Stimulated activated CD8-positive, alpha-beta memory T cell treated with anti-CD3 and anti-CD28 coated beads, Interleukin-7, amount 100 ng/mL, for 1 hour (primary cell): ENCODE measurements at places on chromosomes 3 and 15.
A peak's percentile ranks its signal among the peaks of the same experiment; 100 is the strongest.

DNA sequence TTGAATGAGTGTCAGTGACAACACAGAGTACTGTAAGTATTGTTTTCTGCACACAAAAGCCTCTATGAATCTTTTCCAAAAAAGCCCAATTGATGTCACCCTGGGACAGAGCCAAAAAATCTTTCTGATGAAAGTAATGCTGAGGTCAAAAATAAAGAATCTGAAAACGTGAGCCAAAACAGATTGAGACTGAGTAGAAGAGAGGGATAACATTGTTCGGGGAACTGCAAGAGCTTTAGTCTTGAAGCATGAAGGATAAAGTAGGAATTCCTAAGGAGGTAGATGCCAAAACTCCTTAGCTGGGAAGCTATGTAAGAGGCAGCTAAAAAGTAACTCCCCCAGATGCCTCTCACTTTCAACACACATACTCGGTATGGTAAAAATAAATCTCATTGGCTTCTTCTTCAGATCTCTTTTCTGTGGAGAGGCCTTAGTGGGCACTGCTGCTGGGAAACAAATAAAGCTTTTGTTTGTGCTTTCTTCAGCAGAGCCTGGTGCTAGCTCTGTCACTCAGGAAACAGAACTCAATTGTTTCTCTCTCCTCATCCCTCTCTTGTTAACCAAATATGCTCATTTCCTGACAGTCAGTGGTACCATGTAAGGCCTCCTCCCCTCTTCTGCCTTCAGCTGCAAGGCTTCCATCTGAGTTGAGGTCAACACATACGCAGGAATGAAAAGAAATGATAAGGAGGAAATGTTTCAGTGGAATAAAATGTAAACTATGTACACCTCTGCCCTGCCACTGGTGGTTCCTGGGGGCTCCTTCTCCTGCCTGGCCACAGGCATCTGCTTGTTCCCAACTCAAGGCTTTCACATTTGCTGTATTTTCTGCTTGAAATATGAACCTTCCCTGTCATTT is 58.1 kb downstream of the CD200 start:
- no peak for DNase-seq

DNA sequence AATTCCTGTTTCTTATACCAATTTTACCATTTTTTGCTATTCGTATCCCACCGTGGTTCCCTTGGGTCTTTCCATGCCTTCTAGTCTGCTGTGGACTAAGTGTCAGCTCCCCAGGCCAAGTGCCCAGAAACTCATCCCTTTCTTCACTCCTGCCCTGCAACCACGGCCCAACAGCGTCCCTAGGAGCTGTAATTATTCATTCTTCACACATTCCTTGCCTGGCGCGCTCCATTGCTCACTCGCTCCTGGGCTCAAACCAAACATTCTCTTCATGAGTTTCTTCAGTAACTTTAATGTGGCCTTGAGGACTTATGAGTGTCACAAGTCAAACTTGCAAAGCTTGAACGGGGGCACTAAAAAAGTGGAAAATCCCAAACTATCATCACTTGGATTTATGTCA is 15.7 kb downstream of the GABRB3 start:
- DNase-seq, result no peak

DNA sequence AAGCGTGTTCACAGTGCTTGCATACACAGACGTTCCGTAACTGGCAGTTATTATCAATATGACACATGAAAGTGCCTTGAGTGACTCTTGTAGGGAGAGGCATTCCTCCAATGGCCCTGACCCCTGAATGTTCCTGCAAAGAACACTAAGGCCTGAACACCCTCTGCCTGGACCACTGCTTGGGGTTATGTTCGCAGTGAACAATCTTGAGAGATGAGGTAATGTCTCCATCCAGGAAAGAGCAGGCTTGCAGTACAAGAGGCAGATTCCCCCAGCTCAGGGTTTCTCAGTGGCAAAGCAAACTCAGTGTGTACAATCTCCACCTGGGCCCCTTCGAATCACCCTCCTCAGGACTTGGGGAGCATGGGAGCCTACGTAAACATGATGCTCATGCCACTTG is 324.6 kb downstream of the MAGI1 start:
- DNase-seq, result no peak

DNA sequence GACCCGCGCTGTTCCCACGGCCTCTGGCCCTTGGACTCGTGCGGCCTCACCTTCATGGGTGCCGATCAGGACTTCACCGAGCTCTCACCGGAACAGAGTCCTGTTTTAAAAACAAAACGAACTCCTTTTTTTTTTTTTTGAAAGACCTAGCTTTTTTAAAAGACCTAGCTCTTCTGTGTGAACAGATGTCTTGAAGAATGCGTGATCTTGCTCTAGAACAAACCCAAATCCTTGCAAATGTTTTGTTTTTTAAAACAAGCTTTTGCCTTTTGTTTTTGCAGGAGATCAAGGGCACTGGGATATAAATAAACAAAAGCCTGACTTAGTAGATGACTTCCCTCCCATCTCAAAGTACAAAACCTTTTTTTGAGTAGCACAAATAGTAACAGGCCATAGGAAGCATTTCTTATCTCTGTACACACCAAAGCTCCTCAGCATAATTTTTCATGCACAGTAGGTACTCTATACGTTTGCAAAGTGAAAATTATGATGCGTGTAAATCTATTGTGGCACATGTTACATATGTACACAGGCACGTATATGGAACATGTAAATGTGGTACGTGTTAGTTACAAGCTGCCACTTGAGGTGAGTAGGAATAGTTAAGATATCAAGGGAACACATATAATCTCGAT is 1.1 kb upstream of the MSL2 start:
- no peak for DNase-seq

- no peak for DNase-seq
These were observed 37.4 kb downstream of the WWTR1 start for GRCh38 chr3:149620291-149621020.

GRCh38 chr3:25849091-25849490 is 59.2 kb downstream of the OXSM start:
- DNase-seq, result no peak

- DNase-seq, result no peak
These were observed 49.9 kb upstream of the BLM start for GRCh38 chr15:90667073-90667754.

DNA sequence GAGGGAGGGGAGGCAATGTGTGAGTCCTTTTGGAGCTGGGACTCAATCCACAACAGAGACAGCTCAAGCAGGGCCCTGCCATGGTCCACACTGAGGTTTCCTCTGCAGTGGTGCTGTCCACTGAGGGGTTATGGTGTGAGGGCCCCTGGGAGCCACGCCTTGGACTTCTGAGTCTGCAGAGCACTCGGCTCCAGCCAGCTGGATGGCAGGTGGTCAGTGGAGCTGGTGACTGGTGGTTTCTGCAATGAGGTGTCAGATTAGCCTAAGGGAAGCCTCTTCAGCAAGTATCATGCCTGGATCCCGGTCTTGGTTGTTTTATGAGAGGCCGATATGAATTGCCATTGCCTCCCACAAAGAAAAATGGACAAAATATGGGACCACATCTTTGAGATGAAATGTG is 21.7 kb downstream of the LSM3 start:
- DNase-seq, result no peak

DNA sequence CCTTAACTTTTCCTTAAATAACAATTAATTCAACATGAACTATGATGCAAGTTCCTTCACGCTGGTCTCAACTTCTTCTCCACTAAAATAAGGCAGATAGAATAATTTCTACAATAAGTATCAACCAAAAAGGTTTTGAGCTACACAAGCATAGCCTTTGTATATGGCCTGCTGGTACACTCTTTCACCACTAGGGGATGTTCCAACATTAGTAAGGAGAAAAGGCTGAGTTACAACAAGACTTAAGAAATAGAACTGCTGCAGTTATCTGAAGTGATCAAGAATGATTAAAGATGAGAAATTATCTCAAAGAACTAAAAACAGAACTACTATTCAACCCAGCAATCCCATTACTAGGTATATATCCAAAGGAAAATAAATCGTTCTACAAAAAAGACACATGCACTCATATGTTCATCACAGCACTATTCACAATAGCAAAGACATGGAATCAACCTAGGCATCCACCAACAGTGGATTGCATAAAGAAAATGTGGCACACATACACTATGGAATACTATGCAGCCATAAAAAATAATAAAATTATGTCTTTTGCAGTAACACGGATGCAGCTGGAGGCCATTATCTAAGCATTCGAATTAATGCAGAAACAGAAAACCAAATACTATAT is 14.4 kb downstream of the ATP13A3 start:
- no peak for DNase-seq

GRCh38 chr3:143810166-143810952 is 37.9 kb downstream of the SLC9A9 start:
- no peak for DNase-seq

GRCh38 chr15:85276921-85277320 is 103.5 kb upstream of the AKAP13 start:
- DNase-seq, result no peak

- peak; percentile 26 for DNase-seq
These were observed 40.1 kb downstream of the CDCP1 start for GRCh38 chr3:45105855-45106671.

DNA sequence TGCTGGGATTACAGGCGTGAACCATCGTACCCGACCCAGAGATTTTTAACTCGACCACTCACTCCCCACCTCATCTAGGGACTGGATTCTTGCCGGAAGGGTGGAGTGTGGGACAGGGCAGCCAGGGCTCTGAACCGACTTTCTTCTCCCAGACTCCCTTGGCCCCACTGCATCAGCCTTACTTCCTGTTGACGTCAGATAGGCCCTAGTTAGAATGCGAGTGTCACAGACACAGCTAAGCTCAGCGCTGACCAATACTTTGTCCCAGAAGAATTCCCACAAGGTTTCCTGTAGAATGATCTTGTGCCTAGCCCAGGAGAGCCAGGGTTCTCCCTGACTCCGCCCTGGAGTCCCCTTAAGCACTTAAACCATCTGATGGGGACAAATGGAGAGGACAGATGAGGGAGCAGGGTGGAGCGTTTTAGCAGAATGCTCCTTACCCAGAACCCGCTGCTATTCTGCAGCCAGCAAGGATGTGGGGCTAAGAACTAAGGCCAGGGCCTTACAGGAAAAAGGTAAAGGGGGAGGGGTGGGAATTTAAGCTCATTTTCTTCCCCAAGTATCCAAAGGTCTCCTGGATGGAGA is 5.8 kb upstream of the TUSC2 start:
- DNase-seq, result no peak

DNA sequence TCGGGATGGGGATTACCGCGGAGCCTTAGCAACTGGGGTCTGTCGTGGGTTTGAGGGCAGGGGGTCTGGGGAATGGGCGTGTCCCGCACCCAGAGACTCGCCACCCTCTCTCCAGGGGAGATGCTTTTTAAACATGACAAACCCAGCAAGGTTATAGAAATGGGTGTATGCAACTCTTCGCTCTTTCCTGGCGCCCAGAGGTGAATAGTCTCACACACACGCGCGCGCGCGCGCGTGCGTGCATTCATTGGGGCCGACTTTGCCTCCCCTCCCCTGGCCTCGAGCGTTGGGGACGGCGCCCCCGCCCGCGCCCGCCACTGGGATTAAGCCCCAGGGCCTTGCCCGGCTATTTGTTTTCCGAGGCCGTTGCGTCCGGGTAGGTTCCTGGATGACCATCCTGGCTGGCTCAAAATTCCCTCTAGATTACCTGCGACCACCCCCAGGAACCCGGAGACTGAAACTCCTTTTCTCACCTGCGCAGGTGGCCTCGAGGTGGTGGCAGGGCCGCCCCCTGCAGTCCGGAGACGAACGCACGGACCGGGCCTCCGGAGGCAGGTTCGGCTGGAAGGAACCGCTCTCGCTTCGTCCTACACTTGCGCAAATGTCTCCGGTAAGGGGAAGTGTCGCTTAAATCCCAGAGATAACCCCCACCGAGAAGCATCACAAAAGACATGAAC is 777 bp downstream of the GPR160 start:
- DNase-seq, result peak; percentile 10

DNA sequence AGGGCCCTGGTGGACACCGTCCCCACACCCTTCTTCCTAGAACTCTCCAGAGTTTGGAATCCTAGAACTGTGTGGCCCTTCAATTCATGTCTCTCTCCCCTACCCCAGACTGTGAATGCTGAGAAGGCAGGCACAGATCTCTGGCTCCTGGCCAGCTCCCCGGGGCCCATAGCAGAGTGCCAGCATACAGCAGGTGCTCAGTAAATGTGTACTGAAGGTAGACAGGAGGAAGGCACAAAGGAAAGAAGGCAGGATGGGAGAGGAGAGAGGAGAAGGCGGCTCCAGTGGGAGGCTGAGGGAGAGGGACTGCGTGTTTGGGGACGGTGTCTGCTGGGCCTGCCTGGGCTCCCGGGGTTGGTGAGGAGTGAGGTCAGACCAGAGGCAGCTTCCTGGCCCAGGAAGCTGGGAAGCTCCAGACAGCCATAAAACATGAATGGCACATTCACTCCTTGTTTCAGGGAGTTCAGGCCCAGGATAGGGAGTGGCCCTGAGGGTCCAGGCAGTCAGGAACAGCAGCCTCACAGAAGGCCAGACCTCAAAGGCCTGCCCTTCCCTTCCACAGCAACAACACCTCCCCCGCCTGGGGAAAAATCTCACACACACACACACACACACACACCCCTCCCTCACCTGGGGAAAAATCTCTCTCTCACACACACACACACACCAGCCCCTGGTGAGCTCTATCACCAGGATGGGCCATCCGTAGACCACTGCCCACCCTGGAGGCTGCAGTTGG is 137.1 kb upstream of the PRR20G start:
- no peak for DNase-seq

- DNase-seq, result no peak
These were observed 239.8 kb upstream of the TLE3 start for GRCh38 chr15:70337277-70338186.

DNA sequence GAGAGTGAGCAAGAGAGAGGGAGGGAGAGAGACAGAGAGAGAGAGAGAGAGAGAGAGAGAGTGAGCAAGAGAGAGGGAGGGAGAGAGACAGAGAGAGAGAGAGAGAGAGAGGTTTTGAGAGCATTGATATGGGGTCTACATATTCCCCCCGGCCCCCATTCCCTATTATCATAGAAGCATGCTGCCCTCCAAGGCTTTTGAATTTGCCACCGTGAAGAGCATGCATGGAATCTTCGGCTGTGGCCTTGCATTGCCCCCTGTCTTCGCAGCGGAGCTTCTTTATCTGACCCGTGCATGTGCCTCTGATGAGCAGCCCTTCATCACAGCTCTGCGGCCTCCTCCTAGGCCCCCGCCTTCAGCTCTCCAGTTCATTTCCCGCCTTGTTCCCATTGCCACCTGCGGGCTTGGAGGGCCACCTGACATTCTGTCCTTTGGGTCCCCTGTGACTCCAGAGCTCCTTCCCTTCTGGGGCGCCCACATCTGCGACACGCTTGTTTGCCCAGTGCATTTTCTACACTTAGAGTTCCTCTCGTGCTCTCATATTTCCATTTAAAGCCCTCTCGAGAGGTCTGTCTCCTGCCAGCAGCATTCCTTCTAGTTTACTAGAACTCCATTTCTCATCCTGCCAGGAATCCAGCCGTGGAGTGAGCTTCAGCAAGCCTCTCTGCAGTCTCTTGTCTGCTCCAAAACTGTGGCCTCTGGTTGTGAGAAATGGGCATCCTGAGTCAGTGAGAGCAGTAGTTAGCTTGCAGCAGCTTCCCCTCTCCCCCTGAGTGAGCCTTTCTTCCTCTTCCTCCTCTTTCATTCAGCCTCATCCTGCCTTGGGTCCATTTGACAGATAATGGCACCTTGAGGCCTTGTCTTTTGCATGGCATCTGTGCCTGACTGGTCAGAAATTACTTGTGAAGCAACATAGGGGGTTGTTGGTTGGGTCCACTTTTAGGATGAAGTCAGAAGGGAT is 25.3 kb downstream of the LPP start:
- DNase-seq, result no peak

- DNase-seq, result no peak
These were observed 155.8 kb upstream of the FRMD4B start for GRCh38 chr3:69541711-69542088.
